ENCODE measurements at places on chromosomes 1 and 21.

- no peak for DNase-seq
These were observed 6.8 kb upstream of the PLCH2 start for GRCh38 chr1:2469103-2469940.

- DNase-seq: no peak
These were observed 15.8 kb upstream of the SH2D2A start for GRCh38 chr1:156832434-156832833.

DNA sequence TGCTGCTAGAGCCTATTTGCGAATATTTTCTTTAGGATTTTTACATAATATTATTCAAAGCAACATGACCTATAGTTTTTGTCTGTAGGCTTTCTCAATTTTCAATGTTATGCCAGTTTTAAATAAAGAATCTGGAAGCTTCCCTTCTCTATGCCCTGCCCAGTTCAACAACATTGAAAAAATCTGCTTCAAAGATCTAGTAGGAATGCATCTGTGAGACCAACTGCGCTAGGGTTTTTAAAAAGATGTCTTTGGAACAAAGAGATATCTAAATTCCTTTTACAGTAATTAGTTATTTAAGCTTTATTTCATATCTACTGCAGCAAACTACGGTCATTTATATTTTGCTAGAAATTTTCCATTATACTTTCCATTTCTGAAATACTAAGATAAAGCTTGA is 25.7 kb downstream of the HEATR1 start:
- DNase-seq: no peak

GRCh38 chr1:100277866-100278265 is 11.8 kb downstream of the RTCA start:
- DNase-seq: no peak

- no peak for DNase-seq
These were observed 342.4 kb downstream of the NPHP4 start for GRCh38 chr1:5649795-5650194.
